ENCODE measurements at places on chromosomes 3 and 15. TPM values are rescaled to one million over a fixed set of nuclear protein-coding genes. Genes with fewer than 3 reads are reported as not detected.

The PRR20G gene
- not detected for total RNA-seq

The AMOTL2 gene
- total RNA-seq, result 26.8 TPM

The OXTR gene
- total RNA-seq, result 0.05 TPM

The CYFIP1 gene
- total RNA-seq, result 46.0 TPM

The HMCES gene
- total RNA-seq, result 19.1 TPM

The CLEC3B gene
- total RNA-seq, result 25.5 TPM

The RTP1 gene
- not detected for total RNA-seq

The GOLGA8F gene
- total RNA-seq, result not detected

The SLC15A2 gene
- 1.5 TPM for total RNA-seq

Measured in left lobe of liver (tissue), 2 donors.